SK-N-SH (cell line): ENCODE measurements at places on chromosomes 1 and 21. TPM values are rescaled to one million over a fixed set of nuclear protein-coding genes. Genes with fewer than 3 reads are reported as not detected.

DNA sequence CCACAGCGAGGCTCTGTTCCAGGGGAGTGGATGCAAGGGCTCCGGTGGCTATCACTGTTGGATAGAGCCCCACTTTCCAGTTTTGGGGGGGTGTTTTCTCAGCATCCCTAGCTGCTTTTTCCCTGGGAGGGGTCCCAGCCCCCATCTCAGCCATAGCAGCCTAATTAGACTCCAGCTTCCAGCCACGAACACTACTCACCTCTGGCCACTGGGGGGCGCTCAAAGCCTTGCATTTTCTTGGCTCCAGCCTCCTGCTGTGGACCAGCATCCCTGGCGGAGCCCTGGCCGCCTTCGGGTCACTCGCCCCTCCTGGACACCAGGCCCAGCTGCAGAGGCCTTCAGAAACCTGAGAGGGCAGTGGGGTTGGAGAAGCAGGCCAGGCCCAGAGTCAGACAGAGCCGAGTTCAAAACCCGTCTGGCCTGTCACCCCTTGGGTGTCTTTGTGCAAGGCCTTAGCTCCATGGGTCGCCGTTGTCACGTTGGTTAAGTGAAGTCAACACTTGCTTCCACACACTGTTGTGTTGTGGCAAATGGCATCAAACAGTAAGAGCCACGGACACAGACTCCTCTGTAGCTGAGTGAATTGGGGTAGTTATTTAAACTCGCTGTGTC, 93.5 kb upstream of the ACTL8 start:
- DNase-seq: peak; percentile 93

ZNF683 gene
- polyA plus RNA-seq: not detected in 2 replicates

TDRKH gene
- 1.9 and 2.7 TPM in 2 replicates for polyA plus RNA-seq

GBP6 gene
- polyA plus RNA-seq: not detected in 2 replicates

GRCh38 chr1:184576822-184577221, 177.8 kb downstream of the EDEM3 start:
- no peak for DNase-seq

GRCh38 chr1:55751776-55752175, 536.6 kb upstream of the USP24 start:
- DNase-seq: no peak

GRCh38 chr1:26949266-26949925, 10.9 kb downstream of the KDF1 start:
- peak; percentile 28 for DNase-seq

DNA sequence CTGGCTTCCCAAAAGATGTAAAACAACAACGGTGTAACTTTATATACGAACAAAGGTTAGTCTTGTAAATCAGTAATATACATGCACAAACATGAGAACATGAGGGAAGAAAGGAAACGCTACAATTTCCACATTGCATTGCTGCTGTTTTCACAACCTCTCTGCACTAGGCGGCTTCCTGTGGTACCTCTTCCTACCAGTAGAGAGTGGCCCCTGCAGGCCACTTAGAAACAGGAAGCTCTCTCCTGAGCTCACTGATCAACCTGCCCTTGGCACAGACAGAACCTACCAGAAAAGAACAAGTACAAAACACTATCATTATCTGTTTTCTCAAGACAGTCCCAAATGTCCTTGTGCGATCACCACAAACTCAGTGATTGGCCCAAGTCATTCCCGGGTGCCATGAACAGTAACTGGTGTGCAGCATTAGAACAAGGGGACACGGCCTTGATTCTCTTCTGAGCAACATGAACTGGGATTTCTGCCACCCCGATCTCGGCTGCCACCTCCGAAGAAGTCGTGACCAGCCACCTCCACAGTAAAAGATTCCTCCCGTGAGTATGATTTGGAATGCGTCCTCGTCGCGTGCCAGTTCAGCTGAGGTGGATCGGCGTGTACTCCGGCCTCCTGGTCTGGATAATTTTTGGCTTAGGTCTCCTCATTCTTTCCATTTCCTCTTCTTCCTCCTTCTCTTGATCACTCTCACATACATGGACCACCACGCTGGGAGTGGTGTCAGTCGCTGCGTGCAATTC, 5.7 kb upstream of the KCNE1 start:
- no peak for DNase-seq
